ENCODE measurements at places on chromosomes 13 and 19. TPM values are rescaled to one million over a fixed set of nuclear protein-coding genes. Genes with fewer than 3 reads are reported as not detected.

The ZGLP1 gene
- 2.4 TPM for total RNA-seq

The CGB5 gene
- total RNA-seq: not detected

The CGB1 gene
- not detected for total RNA-seq

The TRMT1 gene
- 88.8 TPM for total RNA-seq

The SBSN gene
- not detected for total RNA-seq

The KASH5 gene
- 1.0 TPM for total RNA-seq

The APLP1 gene
- total RNA-seq: 5.3 TPM

The PROZ gene
- total RNA-seq: not detected

The SLC7A10 gene
- not detected for total RNA-seq

The RABAC1 gene
- 87.1 TPM for total RNA-seq
